Tibial nerve (tissue), 4 donors: ENCODE measurements at places on chromosomes 12 and 14. TPM values are rescaled to one million over a fixed set of nuclear protein-coding genes. Genes with fewer than 3 reads are reported as not detected.

LRRIQ1 gene
- total RNA-seq: 1.6 TPM

GARIN6 gene
- total RNA-seq: not detected

TMEM119 gene
- 46.3 TPM for total RNA-seq

EVL gene
- 94.6 TPM for total RNA-seq

DNA sequence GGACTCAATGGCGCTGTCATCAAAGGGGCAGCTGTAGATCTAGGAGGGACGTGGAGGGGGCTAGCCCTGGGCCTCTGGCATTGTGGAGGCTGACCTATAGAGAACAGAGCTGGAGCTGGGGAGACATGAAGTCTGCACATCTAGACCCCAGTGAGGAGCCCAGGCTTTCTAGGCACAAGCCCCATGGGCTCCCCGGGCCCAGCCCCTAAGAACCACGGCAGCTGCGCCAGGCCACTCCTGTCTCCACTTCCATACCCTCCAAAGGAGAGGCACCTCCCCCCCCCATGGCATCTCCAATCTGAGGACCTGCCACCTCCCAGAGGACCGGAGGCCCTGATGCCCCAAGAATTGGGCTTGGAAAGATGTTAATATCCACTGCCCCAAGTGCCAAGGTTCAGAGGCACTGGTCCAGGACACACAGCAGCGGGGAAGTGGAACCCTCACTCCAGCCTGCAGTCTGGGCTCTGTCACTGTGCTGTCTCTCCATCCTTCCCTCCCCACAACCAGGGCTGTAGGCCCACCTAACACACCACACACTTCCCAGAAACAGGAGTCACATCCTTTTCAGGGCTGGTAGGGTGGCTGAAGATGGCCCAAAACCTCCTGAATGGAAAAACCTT, 4.5 kb downstream of the ANKRD9 start:
- no peaks in the 10 kb centered on the region for H3K27me3 ChIP-seq
- no peak overlapping the region for H3K4me3 ChIP-seq
- no peak for DNase-seq
- no peaks in the 10 kb centered on the region for H3K36me3 ChIP-seq

- no peaks in the 10 kb centered on the region for H3K27me3 ChIP-seq
- H3K36me3 ChIP-seq: no peaks in the 10 kb centered on the region
- no peak overlapping the region for H3K4me3 ChIP-seq
- DNase-seq: no peak
Measured at GRCh38 chr12:21617030-21617429, 12.4 kb upstream of the GYS2 start.

- H3K27me3 ChIP-seq: no peaks in the 10 kb centered on the region
- DNase-seq: no peak
- H3K4me3 ChIP-seq: no peak overlapping the region
- no peaks in the 10 kb centered on the region for H3K36me3 ChIP-seq
Measured at GRCh38 chr12:53205747-53206419, 1.2 kb downstream of the ITGB7 start.

- H3K27ac ChIP-seq: peak overlapping the region; percentile 93
- peak; percentile 48 for DNase-seq
- peaks cover 54% of the 10 kb centered on the region for H3K4me1 ChIP-seq
- no peaks in the 10 kb centered on the region for H3K27me3 ChIP-seq
- peak overlapping the region; percentile 89 for H3K4me3 ChIP-seq
Measured at GRCh38 chr12:106956048-106956578, 406 bp downstream of the TMEM263 start.

GRCh38 chr12:94650143-94651056, at the start of gene TMCC3:
TMCC3 (minus strand) TSS chr12:94650557; CDS start chr12:94650430, 127 bp downstream.
- no peaks in the 10 kb centered on the region for H3K36me3 ChIP-seq
- peak within 1 kb of the TSS; percentile 88 for H3K4me3 ChIP-seq
- H3K4me1 ChIP-seq: no peaks in the 10 kb centered on the region
- DNase-seq: peak; percentile 16

- H3K36me3 ChIP-seq: no peaks in the 10 kb centered on the region
- H3K27ac ChIP-seq: no peak overlapping the region
- no peaks in the 10 kb centered on the region for H3K27me3 ChIP-seq
- no peak overlapping the region for H3K4me3 ChIP-seq
- H3K4me1 ChIP-seq: no peaks in the 10 kb centered on the region
Measured at GRCh38 chr14:75907756-75908359, 73.9 kb downstream of the TGFB3 start.

DNA sequence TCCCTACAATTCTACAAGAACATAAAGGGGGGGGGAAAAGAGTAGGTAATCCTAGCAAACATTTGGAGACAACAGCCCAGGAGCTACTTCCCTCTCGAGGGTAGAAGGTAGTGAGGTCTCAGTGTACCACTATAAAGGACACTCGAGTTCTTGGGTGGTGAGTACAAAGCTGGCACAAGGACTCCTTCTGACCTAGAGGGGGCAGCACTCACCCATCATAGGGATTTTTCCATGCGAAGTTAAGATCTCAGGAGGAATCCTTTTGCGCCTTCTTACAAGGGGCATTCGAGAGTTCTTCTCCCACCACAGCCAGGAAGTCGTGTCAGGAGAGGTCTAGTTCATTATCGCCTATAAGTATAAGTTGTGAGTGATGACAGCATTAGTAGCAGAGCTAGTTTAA, 200.2 kb upstream of the RBM19 start:
- DNase-seq: no peak
- no peak overlapping the region for H3K27ac ChIP-seq
- H3K27me3 ChIP-seq: no peaks in the 10 kb centered on the region
- H3K36me3 ChIP-seq: no peaks in the 10 kb centered on the region
- no peak overlapping the region for H3K4me3 ChIP-seq

- H3K27me3 ChIP-seq: no peaks in the 10 kb centered on the region
- no peak overlapping the region for H3K27ac ChIP-seq
- no peaks in the 10 kb centered on the region for H3K4me1 ChIP-seq
- no peak overlapping the region for H3K4me3 ChIP-seq
- no peak for DNase-seq
Measured at GRCh38 chr12:109696485-109697269, 16.9 kb upstream of the FAM222A start.

- DNase-seq: no peak
- peaks cover 54% of the 10 kb centered on the region for H3K36me3 ChIP-seq
- H3K4me1 ChIP-seq: no peaks in the 10 kb centered on the region
- no peak overlapping the region for H3K27ac ChIP-seq
- H3K4me3 ChIP-seq: no peak overlapping the region
Measured at GRCh38 chr14:105143451-105144025, 25.0 kb downstream of the JAG2 start.

DNA sequence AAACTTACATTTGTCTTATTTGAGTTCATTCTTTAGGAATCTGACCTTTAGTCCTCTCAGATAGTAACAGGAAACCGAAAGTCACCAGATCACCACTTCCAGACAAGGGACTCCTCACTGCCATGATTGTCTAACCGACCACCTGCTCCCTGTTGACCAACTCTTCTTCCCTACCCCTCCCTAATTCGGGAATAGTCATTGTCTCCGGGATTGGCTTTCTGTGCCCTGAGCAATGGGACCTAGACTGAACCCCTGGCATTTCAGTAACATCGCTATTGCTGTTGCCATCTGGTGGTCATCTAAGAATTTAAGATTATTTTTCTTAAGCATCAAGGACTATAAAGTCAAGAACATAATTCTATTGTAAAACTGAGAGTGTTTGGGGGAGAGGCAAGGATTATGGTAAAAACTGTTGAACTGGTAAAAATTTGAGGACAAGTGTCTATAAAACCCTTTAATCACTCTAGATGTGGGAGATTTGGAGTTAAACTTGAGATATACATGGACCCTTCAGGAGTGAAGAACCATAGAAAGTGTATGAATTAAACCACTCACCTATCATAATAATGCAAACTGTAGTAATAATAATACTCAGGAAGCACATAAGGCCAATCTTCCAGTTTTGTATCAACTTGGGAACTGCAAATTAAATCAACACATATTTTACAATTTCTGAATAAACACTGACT, 6.3 kb downstream of the CLEC2A start:
- no peaks in the 10 kb centered on the region for H3K27me3 ChIP-seq
- H3K27ac ChIP-seq: no peak overlapping the region
- H3K36me3 ChIP-seq: no peaks in the 10 kb centered on the region
- DNase-seq: no peak

- H3K36me3 ChIP-seq: no peaks in the 10 kb centered on the region
- H3K4me1 ChIP-seq: no peaks in the 10 kb centered on the region
- no peaks in the 10 kb centered on the region for H3K27me3 ChIP-seq
- H3K27ac ChIP-seq: no peak overlapping the region
- H3K4me3 ChIP-seq: no peak overlapping the region
- no peak for DNase-seq
Measured at GRCh38 chr12:30110958-30111586, 327.3 kb upstream of the TMTC1 start.

- no peaks in the 10 kb centered on the region for H3K27me3 ChIP-seq
- no peaks in the 10 kb centered on the region for H3K36me3 ChIP-seq
- no peak overlapping the region for H3K4me3 ChIP-seq
Measured at GRCh38 chr14:61260939-61261776, 20.0 kb downstream of the TMEM30B start.

DNA sequence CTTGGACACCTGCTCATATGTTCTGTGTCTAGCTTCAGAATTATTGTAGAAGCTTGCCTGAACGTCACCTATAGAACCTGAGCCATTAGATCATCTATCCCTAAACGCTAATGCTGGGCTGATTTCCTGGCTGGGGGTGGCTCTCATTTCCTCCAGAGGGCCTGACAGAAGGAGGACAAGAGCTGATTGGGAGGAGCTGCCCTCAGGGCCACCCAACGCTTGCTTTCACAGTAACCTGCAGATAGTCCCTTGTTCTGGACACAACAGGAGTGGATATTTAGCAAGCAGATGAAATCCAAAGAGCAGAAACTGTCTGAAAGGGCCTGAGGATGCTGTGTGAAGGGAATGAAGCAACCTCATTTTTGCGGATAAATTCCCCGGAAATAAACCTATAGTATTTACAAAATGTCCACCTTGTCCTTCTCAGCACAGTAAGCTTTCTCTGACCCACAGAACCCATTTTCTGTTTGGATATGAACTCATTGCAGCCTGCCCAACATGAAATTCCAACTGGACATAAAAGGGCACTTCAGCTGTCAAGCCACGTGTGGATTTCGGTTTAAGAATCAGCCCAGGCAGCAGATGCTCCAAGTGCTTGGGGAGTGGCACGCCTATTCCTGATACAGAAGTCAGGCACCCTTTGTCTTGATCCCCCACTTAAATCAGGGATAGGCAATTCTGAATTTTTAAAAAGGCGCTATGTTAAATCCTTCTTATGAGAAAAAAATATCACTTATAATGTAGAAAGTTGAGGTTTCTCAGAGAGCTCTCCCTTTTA, 32.8 kb upstream of the TUBA1C start:
- no peaks in the 10 kb centered on the region for H3K27me3 ChIP-seq
- no peaks in the 10 kb centered on the region for H3K36me3 ChIP-seq
- H3K4me1 ChIP-seq: peaks cover 7% of the 10 kb centered on the region
- no peak overlapping the region for H3K4me3 ChIP-seq

- H3K27ac ChIP-seq: no peak overlapping the region
- no peak overlapping the region for H3K4me3 ChIP-seq
- peaks cover 5% of the 10 kb centered on the region for H3K4me1 ChIP-seq
- H3K36me3 ChIP-seq: no peaks in the 10 kb centered on the region
Measured at GRCh38 chr14:71764701-71765382, 167.4 kb upstream of the RGS6 start.

- no peak overlapping the region for H3K4me3 ChIP-seq
- H3K36me3 ChIP-seq: peaks cover 53% of the 10 kb centered on the region
- H3K27ac ChIP-seq: no peak overlapping the region
- DNase-seq: no peak
Measured at GRCh38 chr14:31071151-31071550, 45.0 kb upstream of the STRN3 start.

- no peaks in the 10 kb centered on the region for H3K36me3 ChIP-seq
- H3K4me1 ChIP-seq: no peaks in the 10 kb centered on the region
- no peak overlapping the region for H3K27ac ChIP-seq
- no peak overlapping the region for H3K4me3 ChIP-seq
- DNase-seq: no peak
Measured at GRCh38 chr14:65972346-65972870, 513.8 kb upstream of the CCDC196 start.

DNA sequence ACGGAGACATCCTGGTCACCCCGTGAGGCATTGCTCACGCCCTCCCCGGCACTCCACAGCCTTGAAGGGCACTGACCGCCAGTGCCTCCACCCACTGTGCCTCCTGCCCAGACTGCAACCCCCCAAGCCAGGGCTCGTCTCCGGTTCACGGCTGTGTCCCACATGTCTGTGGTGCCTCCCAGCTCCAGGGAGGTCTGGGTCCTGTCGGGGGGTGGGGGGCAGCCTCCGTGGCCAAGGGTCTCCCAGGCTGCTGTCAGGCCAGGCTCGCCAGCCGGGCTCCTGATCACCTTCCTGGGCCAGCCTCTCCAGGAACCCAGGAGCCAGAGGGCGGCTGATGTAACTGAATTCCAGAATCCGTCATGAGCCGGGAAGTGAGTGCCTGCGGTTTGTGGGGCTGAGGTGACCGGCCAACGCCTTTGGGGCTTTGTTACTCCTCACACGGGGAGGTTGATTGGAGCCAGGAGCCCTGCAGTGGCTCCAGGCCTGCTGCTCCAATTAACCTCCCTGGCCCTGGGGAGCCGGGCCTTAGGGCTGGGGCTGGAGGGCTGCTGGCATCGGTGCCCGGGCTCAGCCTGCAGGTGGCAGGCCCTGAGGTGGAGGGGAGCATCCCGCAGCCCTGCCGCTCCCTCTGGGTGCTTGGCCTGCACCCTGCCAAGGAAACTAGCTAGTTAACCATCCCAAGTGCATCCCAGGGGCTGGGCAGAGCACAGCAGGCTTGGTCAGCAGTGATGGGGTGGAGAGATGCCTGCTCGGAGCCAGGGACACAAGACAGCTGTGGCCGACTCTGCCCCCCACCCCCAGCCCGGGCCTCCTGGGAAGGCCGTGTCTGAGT, 36.4 kb upstream of the FBRSL1 start:
- no peaks in the 10 kb centered on the region for H3K27me3 ChIP-seq
- no peaks in the 10 kb centered on the region for H3K36me3 ChIP-seq
- no peak overlapping the region for H3K27ac ChIP-seq
- H3K4me3 ChIP-seq: no peak overlapping the region

DNA sequence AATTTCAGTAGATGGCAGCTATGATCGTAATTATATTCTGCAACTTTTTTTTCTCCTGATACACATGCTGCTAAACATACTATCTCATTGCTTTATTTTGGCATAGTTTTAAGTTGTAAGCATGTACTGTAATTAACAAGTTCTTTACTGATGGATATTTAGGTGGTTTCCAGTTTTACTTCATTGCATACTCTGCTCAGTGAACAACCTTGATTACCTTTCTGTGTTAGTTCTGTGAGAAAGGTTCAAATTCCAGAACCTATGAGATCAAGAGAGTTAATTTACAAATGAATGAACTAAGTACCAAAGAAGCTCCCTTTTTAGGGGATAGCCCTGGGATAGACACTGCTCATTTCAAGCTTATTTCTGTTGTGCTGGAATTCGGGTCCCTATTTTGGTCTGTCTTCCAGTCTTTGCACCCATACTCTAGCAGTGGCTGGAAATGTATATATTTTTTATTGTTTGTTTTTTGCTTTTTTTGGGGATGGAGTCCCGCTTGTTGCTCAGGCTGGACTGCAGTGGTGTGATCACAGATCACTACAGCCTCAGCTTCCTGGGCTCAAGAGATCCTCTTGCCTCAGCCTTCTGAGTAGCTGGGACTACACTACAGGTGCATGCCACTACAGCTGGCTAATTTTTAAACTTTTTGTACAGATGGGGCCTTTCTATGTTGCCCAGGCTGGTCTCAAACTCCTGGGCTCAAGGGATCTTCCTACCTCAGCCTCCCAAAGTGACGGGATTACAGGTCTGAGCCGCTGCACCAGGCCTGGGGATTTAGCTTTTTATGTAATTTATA, 10.6 kb downstream of the PAPOLA start:
- H3K27me3 ChIP-seq: no peaks in the 10 kb centered on the region
- no peak for DNase-seq
- H3K27ac ChIP-seq: no peak overlapping the region
- H3K4me1 ChIP-seq: peaks cover 88% of the 10 kb centered on the region

- H3K36me3 ChIP-seq: no peaks in the 10 kb centered on the region
- no peak overlapping the region for H3K4me3 ChIP-seq
- no peaks in the 10 kb centered on the region for H3K27me3 ChIP-seq
- no peak overlapping the region for H3K27ac ChIP-seq
Measured at GRCh38 chr12:45518291-45519235, 210.9 kb upstream of the ARID2 start.
